ENCODE measurements at places on chromosomes 5 and 9.

- DNase-seq, result no peak
Measured at GRCh38 chr5:80249901-80250300, 5.9 kb downstream of the SERINC5 start.

DNA sequence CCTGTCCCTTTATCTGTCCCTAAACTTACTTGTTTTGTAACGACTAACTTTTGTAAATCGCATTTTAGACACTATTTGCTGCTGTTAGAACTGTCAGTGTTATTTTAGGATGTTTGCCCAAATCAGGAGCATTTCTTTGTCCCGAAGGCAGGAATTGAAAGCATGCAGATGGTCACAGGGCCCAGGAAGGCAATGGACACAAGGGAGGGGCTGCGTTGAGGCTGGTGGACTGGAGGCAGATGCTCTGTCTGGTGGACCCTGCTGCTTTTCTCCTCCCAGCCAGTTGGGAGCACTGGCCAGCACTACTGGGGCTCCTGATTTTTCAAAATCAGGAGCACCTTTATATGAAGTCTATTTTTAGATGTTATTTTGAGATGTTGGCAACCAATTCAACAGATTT is 31.7 kb downstream of the DOCK2 start:
- peak; percentile 25 for DNase-seq

DNA sequence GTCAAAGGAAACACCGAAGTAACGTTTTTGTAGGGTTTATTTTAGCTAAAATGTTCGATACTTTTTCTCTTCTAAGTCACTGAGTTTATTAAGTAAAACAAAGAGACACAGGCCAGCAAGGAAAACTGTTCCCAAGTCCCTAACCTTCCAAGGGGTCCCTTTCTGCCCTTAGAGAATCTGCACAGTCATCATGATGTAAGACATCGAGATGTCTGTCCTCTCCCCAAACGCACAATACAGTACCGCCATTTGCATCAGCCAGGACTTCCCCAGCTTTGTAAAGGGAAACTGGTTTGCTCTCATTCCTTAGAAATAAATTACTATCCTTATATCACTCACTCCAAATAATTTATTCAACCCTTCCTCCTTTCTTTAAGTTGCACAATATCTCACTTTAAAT is 89.3 kb downstream of the MARCHF11 start:
- DNase-seq, result no peak

DNA sequence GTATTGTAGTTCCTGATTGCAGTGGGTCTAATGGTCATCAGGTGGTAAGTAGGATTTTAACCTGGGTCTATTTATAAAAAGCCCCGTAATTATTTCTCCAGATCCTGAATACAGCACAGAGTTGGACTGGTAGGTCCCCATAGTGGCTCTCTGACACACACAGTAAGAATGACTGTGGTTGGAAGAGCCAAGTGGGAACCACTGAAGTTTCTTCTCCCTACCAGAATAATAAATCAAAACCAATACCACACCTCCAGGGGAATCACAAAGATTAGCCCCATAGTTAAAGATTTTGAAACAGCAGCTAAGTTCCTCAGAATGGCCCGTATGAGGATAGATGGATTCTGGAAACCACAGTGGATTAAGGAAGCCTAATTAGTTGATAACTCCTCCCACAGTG is 68.4 kb upstream of the ZFR start:
- peak; percentile 26 for DNase-seq

GRCh38 chr5:150070821-150071220 is 15.5 kb downstream of the CSF1R start:
- DNase-seq, result no peak

- DNase-seq, result no peak
Measured at GRCh38 chr9:96381125-96381524, 2.4 kb downstream of the SLC35D2 start.

GRCh38 chr5:116939641-116940040 is 365.0 kb upstream of the SEMA6A start:
- no peak for DNase-seq

DNA sequence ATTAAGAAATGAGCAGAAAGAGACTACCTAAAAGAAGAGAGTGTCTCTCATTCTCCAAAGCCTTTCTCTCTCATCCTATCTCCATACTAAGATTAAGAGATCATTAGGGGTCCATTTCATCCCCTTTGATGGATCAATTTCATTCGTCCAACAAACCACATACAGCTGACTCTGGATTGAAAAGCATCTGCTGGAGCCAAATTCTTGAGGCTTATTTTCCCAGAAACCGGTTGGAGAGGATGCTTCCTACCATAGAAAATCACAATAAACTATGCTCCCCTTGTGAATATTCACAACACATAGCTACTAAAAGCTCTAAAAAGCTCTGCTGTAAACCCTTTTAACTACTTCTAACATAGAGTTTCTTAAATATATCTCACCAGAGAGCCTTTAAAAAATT is 755.0 kb upstream of the ZNF608 start:
- DNase-seq, result no peak

DNA sequence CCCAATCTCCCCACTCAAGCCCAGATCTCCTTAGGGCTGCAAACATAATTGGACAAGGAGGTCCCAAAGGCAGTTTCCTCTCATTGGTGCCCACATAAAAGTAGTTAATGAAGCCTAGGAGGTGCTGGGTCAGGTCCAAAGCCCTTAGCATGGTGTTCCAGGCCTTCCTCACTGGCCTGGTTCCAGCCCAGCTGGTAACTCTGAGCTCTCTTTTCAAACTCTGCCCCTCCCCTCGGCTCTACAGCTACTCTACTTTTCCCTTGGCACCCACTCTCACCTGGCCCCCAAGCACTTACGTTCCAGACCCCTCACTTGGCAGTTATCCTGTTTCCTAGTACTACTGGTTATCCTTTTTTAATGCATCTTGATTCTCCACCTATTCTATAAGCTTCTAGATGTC is 9.9 kb downstream of the SEPTIN8 start:
- DNase-seq, result no peak
